ENCODE measurements at places on chromosomes 4 and X. TPM values are rescaled to one million over a fixed set of nuclear protein-coding genes. Genes with fewer than 3 reads are reported as not detected.
A peak's percentile ranks its signal among the peaks of the same experiment; 100 is the strongest.

Gene TLR2
- not detected for total RNA-seq

GRCh38 chr4:153852501-153852900 is 63.6 kb upstream of the SFRP2 start:
- no peak for DNase-seq
- H3K4me3 ChIP-seq = no peak overlapping the region
- no peaks in the 10 kb centered on the region for H3K36me3 ChIP-seq
- 0 out of 2 replicates have a peak, but pooled peaks cover 5% of the 10 kb centered on the region for H3K27me3 ChIP-seq
- no peaks in the 10 kb centered on the region for H3K4me1 ChIP-seq
- no peak overlapping the region for H3K27ac ChIP-seq

Gene PDGFRA
- 275 TPM for total RNA-seq

Gene XAGE3
- total RNA-seq = not detected

DNA sequence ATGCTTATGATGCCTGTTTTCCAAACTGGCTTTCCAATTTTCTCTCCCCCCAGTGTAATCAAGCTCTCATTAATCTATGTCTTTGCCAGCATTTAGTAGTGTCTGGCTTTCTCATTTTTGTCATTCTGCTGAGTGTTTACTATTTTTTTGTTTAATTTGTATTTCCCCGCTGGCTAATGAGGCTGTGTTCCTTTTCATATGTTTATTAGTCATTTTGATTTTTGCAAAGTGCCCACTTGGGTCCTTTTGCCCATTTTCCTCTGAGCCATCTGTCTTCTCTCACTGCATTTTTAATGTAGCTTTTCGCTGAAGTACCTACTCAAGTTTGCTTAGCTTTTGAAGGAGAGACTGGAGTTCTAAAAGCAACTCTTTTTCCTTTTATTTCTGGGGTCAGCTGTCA is 14.7 kb downstream of the DCK start:
- DNase-seq = no peak
- H3K36me3 ChIP-seq = no peaks in the 10 kb centered on the region
- H3K27me3 ChIP-seq = no peaks in the 10 kb centered on the region
- H3K4me1 ChIP-seq = peaks cover 21% of the 10 kb centered on the region

GRCh38 chr4:166174717-166175490 is 301.9 kb downstream of the TLL1 start:
- no peaks in the 10 kb centered on the region for H3K27me3 ChIP-seq
- no peaks in the 10 kb centered on the region for H3K36me3 ChIP-seq

- H3K27ac ChIP-seq = no peak overlapping the region
- H3K27me3 ChIP-seq = no peaks in the 10 kb centered on the region
- no peaks in the 10 kb centered on the region for H3K4me1 ChIP-seq
- H3K36me3 ChIP-seq = no peaks in the 10 kb centered on the region
- H3K4me3 ChIP-seq = no peak overlapping the region
Measured at GRCh38 chr4:163284304-163284703, 48.1 kb downstream of the NPY1R start.

Gene ANK2
- 53.1 TPM for total RNA-seq

Gene ATOH1
- not detected for total RNA-seq

GRCh38 chr4:84944947-84945346 is 21.5 kb downstream of the WDFY3 start:
- peak; percentile 62 for DNase-seq
- peaks cover 20% of the 10 kb centered on the region for H3K4me1 ChIP-seq
- H3K4me3 ChIP-seq = no peak overlapping the region
- 0 out of 2 replicates have a peak, but pooled peaks cover 17% of the 10 kb centered on the region for H3K36me3 ChIP-seq
- H3K27me3 ChIP-seq = no peaks in the 10 kb centered on the region

- H3K4me1 ChIP-seq = no peaks in the 10 kb centered on the region
- no peak overlapping the region for H3K27ac ChIP-seq
- DNase-seq = no peak
- H3K36me3 ChIP-seq = 0 out of 2 replicates have a peak, but pooled peaks cover 6% of the 10 kb centered on the region
- no peak overlapping the region for H3K4me3 ChIP-seq
Measured at GRCh38 chrX:47151435-47151834, 6.4 kb downstream of the RBM10 start.

- H3K4me3 ChIP-seq = no peak overlapping the region
- no peak overlapping the region for H3K27ac ChIP-seq
- H3K36me3 ChIP-seq = no peaks in the 10 kb centered on the region
- DNase-seq = peak; percentile 65
Measured at GRCh38 chr4:149605601-149606378, 209.9 kb downstream of the IQCM start.

GRCh38 chrX:50536955-50537354 is 66.3 kb upstream of the DGKK start:
- no peak for DNase-seq
- no peak overlapping the region for H3K4me3 ChIP-seq
- H3K27ac ChIP-seq = no peak overlapping the region

DNA sequence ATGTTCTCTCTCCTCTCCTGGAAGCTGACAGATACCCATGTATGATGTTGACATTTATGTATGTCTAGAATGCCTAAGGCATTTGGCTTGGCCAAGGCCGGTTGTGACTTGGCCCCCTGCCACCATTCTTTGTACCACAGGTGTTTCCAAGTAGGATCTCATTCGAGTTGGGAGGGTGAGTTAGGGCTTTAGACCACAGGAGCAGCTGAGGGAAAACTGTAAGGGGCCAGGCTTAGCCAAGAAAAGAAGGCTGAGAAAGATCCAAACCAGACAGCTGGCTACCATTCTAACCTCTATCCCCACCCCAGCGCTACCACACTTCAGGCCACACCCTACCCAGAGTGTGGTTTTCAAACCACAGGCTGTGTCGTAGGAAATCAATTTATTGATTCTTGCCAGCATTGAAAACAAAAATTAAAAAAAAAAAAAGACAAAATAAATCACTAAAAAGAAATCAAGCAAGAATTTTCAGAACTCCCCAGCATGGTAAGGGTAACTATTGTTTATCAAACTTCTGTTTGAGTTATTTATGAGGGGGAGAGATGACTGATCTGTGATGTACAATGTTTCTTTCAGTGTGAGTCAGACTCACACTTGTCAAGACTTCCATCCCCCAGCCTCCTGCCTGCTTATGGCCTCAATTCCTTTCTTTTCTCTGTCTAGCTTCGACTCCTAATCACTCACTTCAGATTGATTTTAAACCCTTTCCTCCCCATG is 9.9 kb downstream of the TMSB4X start:
- H3K4me3 ChIP-seq = no peak overlapping the region
- H3K27me3 ChIP-seq = no peaks in the 10 kb centered on the region
- no peaks in the 10 kb centered on the region for H3K36me3 ChIP-seq
- peak; percentile 31 for DNase-seq

Data from GM23248 (cell line).